ENCODE measurements at places on chromosomes 13 and 19.
A peak's percentile ranks its signal among the peaks of the same experiment; 100 is the strongest.

DNA sequence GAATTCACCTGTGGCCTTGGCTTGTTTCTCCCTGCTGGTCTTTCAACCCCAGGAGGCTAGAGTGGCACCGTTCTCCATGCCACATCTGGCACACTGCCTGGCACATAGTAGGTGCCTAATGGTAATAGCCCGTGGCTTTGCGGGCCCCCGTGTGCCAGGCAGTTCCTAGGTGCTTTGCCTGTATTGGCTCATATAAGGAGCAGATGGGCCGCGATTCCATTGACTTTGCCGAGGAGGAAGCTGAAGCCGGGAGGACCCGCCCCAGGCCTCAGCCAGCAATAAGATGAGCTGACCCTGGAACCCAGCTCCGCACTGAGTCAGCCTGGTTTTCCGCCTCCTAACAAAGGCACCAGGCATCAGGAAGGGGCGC lies 807 bp downstream of the PGLYRP1 start:
- H3K4me1 ChIP-seq, result peaks cover 2% of the 10 kb centered on the region
- no peak overlapping the region for H3K4me3 ChIP-seq
- no peak for DNase-seq
- no peak overlapping the region for H3K27ac ChIP-seq
- peaks cover 18% of the 10 kb centered on the region for H3K27me3 ChIP-seq
- no peaks in the 10 kb centered on the region for H3K36me3 ChIP-seq

DNA sequence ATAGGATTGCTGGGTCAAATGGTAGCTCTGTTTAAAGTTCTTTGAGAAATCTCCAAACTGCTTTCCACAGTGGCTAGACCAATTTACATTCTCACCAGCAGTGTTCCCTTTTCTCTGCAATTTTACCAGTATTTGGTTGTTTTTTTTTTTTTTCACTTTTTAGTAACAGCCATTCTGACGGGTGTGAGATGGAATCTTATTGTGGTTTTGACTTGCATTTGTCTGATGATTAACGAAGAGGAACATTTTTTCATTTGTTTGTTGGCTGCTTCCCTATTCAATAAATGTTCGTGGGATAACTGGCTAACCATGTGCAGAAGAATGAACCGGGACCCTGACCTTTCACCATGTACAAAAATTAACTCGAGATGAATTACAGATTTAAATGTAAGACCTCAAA lies 31.2 kb downstream of the CYP4F2 start:
- no peak for DNase-seq
- no peaks in the 10 kb centered on the region for H3K36me3 ChIP-seq
- H3K27me3 ChIP-seq, result peaks cover under 1% of the 10 kb centered on the region
- H3K4me3 ChIP-seq, result no peak overlapping the region
- H3K27ac ChIP-seq, result no peak overlapping the region

DNA sequence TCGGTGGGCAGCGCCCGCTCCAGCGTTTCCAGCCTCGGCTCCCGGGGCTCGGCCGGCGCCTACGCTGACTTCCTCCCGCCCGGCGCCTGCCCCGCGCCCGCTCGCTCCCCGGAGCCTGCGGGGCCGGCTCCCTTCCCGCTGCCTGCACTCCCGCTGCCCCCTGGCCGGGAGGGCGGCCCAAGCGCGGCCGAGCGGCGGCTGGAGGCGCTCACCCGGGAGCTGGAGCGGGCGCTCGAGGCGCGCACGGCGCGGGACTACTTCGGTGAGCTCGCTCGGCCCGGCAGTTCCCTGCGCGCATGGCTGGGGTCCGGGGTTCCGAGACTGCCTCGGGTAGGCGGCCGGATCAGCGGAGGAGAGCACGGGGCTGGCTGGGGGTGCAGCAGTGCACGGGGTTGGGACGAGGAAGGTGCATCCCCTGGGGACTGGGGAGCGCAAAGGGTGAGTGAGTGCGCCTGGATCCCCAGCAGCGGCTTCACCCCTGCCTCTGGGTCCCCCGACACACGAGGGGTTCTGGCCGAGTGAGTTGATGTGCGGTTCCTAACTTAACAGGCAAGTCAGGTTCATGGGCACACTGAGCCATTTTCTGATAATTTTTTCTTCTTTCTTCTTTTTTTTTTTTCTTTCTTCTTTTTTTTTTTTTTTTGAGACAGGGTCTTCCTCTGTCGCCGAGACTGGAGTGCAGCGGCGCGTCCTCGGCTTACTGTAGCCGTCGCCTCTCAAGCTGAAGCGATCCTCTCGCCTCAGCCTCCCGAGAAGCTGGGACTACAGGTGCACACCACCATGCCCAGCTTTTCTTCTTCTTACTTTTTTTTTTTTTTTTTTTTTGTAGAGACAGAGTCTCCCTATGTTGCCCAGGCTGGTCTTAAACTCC lies 1.1 kb downstream of the WTIP start:
- no peak for DNase-seq
- H3K4me1 ChIP-seq, result no peaks in the 10 kb centered on the region
- peaks cover 16% of the 10 kb centered on the region for H3K27me3 ChIP-seq
- no peak overlapping the region for H3K27ac ChIP-seq
- H3K36me3 ChIP-seq, result no peaks in the 10 kb centered on the region

GRCh38 chr19:28578786-28579505 lies 634.0 kb downstream of the UQCRFS1 start:
- no peak overlapping the region for H3K4me3 ChIP-seq
- H3K4me1 ChIP-seq, result peaks cover 14% of the 10 kb centered on the region
- no peaks in the 10 kb centered on the region for H3K27me3 ChIP-seq
- H3K27ac ChIP-seq, result no peak overlapping the region

DNA sequence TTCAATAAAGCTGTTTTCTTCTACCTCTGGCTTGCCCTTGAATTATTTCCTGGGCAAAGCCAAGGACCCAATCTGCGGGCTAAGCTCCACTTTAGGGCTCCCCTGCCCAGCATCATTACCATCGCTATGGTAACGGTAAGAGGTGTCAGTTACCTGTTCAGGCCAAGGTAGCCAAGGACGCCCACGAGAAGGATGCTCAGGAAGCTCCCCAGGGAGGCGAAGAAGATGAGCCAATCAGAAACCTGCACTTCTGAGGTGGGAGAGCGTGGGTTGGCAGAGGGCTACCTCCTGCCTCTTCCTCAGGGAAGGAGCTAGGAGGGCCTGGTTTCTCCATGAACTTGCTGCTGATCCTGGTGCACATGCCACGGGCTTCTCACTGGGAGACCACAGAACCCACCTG lies 24.7 kb downstream of the IL12RB1 start:
- no peak overlapping the region for H3K27ac ChIP-seq
- H3K4me3 ChIP-seq, result no peak overlapping the region
- no peaks in the 10 kb centered on the region for H3K27me3 ChIP-seq
- peaks cover 12% of the 10 kb centered on the region for H3K4me1 ChIP-seq
- H3K36me3 ChIP-seq, result peaks cover 41% of the 10 kb centered on the region

GRCh38 chr19:44113784-44114390 lies 688 bp downstream of the ZNF225 start:
- H3K4me3 ChIP-seq, result peak overlapping the region; percentile 88
- no peaks in the 10 kb centered on the region for H3K27me3 ChIP-seq
- no peak for DNase-seq

DNA sequence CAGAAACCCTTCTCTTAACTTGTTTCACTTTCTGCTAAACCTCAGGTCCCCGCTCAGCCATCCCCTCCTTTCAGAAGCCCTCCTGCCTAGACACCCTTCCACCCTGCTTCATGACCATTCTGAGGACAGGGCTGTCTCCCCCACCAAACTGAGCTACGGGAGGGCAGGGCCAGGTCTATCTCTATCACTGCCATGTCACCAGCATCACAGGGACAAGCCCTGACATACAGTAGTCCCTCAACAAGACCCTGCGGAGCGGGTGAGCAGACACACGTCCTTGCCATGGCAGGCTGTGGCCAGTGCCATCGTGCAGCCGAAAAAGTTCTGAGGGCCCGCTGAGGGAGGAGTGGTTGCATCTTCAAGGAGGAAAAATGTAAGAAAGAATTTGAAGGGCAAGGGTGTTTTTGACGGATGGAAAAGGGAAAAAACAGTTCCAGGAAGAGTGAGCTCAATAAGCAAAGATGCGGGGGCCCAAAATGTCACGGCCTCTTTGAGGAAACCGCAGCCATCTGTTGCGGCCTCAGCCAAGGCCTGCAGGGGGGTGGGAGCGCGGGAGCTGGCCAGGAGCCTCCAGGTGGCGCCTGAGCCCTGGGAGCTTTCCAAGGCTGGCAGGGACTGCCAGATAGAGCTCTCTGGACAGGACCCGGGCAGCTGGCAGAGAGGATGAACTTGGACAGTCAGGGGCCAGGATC lies 8.1 kb downstream of the PTGIR start:
- no peaks in the 10 kb centered on the region for H3K36me3 ChIP-seq
- no peak overlapping the region for H3K4me3 ChIP-seq
- DNase-seq, result peak; percentile 55

GRCh38 chr19:4776436-4777211 lies 14.9 kb upstream of the FEM1A start:
- no peaks in the 10 kb centered on the region for H3K36me3 ChIP-seq
- no peaks in the 10 kb centered on the region for H3K27me3 ChIP-seq
- no peak for DNase-seq
- H3K4me1 ChIP-seq, result no peaks in the 10 kb centered on the region
